ENCODE measurements at places on chromosomes 1 and 21.

DNA sequence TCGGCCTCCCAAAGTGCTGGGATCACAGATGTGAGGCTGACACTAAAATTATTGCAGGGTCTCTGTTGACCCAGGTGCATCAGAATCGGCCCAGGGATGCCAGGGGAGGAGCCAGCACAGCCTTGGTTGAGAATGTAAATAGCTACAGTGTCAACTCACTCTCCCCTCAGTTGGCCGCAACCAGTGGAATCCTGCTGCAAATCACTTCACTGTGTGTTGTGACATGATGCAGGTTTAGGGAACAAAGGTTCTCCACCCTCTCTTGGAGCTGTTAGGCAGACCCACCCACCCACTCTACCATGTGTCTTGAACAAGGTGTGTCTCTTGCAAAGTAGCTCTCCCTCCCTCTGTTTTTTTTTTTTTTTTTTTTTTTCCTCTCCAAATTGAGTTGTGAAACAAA, 60.5 kb upstream of the SOD1 start:
- peaks cover 3% of the 10 kb centered on the region for H3K27me3 ChIP-seq
- no peak overlapping the region for H3K4me3 ChIP-seq
- H3K4me1 ChIP-seq = no peaks in the 10 kb centered on the region
- no peak for DNase-seq
- H3K27ac ChIP-seq = no peak overlapping the region

- H3K4me3 ChIP-seq = no peak overlapping the region
- peaks cover 4% of the 10 kb centered on the region for H3K4me1 ChIP-seq
- no peak for DNase-seq
- H3K27ac ChIP-seq = no peak overlapping the region
- no peaks in the 10 kb centered on the region for H3K36me3 ChIP-seq
These were observed 24.2 kb upstream of the LEFTY2 start for GRCh38 chr1:225965231-225965630.

- no peaks in the 10 kb centered on the region for H3K36me3 ChIP-seq
- H3K4me1 ChIP-seq = no peaks in the 10 kb centered on the region
- no peak for DNase-seq
- no peak overlapping the region for H3K4me3 ChIP-seq
- H3K27ac ChIP-seq = no peak overlapping the region
These were observed 10.0 kb downstream of the CYP4A22 start for GRCh38 chr1:47147047-47147785.

DNA sequence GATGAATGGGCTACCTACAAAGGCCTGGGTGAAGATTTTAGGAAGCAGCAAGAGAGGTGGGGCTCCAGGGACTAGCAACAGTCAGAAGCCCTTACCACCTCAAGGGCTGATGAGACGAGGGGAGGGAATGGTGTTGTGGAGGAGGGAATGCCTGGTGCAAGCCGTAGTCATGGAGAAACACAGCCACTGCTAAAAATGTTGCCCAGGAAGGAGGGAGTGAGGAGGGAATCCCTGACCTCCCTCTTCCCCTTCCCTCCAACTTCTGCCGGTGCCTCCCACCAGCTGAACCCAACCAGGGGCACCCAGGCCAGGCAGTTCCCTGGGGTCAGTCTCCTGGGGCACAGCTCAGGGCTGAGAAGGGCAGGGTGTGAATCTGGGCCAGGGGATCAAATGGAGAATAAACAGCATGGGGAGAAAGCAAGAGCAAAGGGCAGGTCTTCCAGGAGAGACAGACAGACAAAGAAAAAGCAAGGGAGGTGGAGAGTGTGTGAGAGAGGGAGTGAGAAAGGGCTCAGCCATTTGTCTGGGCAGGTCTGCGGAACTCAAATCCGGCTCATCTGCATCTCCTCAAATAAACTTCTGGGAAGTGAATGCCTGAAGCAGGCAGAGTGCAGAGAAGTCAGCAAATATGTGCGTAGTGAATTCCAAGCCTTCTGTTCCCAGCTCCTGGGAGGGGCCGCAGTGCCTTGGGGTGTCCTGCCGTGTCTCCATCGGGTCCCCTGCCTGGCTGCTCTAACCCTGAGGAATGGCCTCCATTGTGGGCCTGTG, 27.1 kb upstream of the POU3F1 start:
- H3K27me3 ChIP-seq = peaks cover 8% of the 10 kb centered on the region
- DNase-seq = no peak
- H3K4me1 ChIP-seq = no peaks in the 10 kb centered on the region
- no peak overlapping the region for H3K27ac ChIP-seq
- H3K4me3 ChIP-seq = no peak overlapping the region
- H3K36me3 ChIP-seq = no peaks in the 10 kb centered on the region

DNA sequence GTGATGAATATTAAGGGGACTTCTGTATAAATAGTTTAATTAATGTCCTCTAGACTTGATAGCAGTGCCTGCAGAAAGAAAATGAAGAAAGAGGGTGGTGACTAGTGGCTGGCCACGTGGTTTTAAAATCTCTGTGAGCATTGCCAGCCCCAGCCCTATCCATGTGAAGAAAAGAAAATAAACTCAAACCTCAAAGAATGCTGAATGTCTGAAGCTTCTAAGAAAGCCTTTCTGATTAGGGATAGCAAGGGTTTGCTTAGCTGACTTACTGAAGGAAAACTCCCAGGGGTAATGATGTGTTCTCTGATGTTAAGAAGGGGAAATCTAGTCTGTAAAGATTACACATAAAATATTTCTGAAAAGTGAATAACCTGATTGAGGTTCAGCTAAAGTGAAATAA, 31.8 kb downstream of the ADGRL2 start:
- no peak for DNase-seq
- no peak overlapping the region for H3K27ac ChIP-seq
- no peaks in the 10 kb centered on the region for H3K36me3 ChIP-seq
- H3K27me3 ChIP-seq = no peaks in the 10 kb centered on the region
- no peak overlapping the region for H3K4me3 ChIP-seq

DNA sequence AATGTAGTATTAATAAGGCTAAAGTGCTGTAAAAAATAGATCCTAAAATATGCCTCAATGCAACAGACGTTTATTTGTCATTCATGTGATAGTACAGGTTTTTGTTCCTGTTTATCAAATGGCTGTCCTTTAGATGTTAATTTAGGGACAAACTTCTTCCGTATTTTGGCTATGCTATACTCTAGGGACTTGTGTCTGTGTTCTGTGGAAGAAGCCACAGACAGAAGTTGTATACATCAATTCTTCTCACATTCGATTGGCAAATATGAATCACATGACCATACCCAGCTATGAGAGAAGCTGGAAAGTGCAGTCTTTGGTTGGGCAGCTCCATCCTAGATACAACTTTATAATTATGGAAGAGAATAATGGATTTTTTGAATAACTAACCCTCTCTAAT, 232.7 kb upstream of the SNX7 start:
- no peaks in the 10 kb centered on the region for H3K27me3 ChIP-seq
- H3K36me3 ChIP-seq = no peaks in the 10 kb centered on the region
- no peak for DNase-seq
- no peaks in the 10 kb centered on the region for H3K4me1 ChIP-seq
- no peak overlapping the region for H3K4me3 ChIP-seq
- H3K27ac ChIP-seq = no peak overlapping the region

DNA sequence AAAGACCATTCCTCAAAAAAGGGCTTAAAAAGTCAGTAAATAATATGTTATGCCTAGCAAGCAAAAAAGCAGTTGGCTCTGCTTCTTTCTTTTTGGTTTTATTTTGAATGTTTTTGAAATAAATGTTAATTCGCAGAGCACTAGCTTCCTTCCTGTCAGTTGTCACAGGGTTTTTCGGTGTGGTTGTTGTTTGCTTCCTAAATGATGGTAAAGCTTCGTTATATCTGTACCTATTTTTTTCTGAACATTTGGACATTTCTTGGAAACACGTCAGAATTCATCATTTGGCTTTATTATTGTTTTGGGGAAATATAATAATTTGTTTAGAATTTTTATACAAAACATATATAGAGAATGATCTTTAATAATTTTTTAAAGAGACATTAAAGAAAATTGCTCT, 351.9 kb upstream of the SGIP1 start:
- no peak for DNase-seq
- no peak overlapping the region for H3K4me3 ChIP-seq
- no peak overlapping the region for H3K27ac ChIP-seq
- H3K36me3 ChIP-seq = no peaks in the 10 kb centered on the region
- H3K4me1 ChIP-seq = peaks cover 25% of the 10 kb centered on the region

DNA sequence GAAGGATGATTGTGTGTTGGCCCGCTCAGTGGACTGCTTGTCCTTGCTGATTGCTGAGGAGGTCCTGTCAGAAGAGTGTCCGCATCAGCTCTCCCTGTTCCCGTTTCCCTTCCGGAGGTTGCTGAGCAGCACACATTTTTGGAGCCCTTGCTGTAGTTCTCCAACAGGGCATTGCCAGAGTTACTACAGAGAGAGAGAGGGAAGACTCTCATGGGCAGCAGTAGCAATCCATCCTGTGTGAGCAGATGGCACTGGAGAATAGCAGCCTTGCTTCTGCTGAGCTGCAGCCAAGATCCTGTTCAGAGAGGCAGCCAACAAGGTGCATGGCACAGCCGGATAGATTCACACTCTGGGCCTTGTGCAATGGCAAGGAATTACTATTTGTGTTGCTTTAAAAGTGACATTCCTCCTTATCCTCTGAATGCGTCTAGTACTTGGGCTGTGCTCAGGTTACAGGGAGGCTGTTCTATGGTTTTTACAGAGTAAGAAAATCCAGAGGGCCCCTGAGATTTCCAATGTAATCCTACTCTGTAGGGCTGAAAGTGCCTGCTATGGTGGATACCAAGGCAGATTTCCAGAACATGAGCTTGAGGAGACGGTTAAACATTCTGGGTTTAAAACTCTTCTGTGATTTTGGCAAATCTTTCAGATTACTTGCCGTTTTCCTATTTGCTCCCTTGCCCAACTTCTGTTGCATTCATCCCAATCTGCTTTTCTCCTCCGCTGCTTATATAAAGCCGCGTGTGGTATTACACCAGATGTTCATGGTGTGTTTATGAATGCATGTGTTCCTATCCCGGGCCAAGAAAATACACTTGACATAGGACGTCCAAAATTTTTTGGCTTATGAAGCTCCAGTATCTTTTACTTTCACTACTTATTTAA, 27.4 kb downstream of the AK4 start:
- H3K4me1 ChIP-seq = peaks cover 11% of the 10 kb centered on the region
- no peak for DNase-seq
- no peak overlapping the region for H3K27ac ChIP-seq
- H3K27me3 ChIP-seq = no peaks in the 10 kb centered on the region

DNA sequence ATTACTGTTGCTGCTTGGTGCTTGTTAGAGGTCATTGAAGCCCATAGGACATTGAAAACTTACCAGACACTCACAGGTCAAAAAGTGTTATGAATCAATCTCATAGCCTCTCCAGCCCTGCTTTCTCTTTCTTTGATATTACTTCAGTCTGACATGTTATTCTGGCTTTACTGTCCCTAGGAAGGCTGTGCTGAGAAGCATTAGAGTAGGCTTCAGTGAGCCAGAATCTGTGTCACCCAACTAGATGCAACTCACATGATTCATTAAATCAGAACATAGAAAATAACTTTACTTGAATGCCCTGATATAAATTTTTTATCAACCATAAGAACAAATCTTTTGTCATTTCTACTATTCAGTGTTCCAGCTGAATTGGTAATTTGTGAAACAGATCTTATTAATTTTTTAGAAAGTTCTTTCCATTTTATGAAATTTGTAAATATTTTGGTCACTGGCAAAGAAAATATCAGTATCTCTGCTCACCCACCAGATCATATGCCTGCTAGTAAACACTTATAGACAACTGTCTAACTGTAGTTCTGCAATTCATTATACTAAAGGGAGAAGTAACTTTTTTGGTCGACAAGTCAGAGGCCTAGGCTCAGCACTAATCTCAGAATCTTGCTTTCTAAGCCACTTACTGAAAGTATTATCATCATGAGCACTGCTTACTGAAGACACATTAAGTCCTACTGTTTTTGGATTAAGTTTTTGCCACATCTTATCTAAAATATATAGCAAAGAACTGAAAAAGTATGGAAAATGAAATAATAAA, 48.2 kb downstream of the RPAP2 start:
- no peak for DNase-seq
- no peak overlapping the region for H3K27ac ChIP-seq
- H3K4me1 ChIP-seq = peaks cover 13% of the 10 kb centered on the region
- peaks cover 45% of the 10 kb centered on the region for H3K36me3 ChIP-seq
- no peak overlapping the region for H3K4me3 ChIP-seq

GRCh38 chr1:12029720-12030339, 10.5 kb downstream of the MIIP start:
- no peaks in the 10 kb centered on the region for H3K27me3 ChIP-seq
- no peak overlapping the region for H3K27ac ChIP-seq
- no peak for DNase-seq
- H3K4me1 ChIP-seq = no peaks in the 10 kb centered on the region

GRCh38 chr1:241688940-241689368, 36.9 kb downstream of the WDR64 start:
- no peak for DNase-seq
- H3K36me3 ChIP-seq = no peaks in the 10 kb centered on the region
- H3K4me1 ChIP-seq = no peaks in the 10 kb centered on the region
- H3K27ac ChIP-seq = no peak overlapping the region
- no peak overlapping the region for H3K4me3 ChIP-seq

GRCh38 chr1:94654031-94654430, 112.5 kb upstream of the F3 start:
- no peak for DNase-seq
- no peak overlapping the region for H3K4me3 ChIP-seq
- no peaks in the 10 kb centered on the region for H3K27me3 ChIP-seq
- H3K36me3 ChIP-seq = no peaks in the 10 kb centered on the region

GRCh38 chr1:212514056-212514614, 81.4 kb downstream of the NENF start:
- no peak overlapping the region for H3K4me3 ChIP-seq
- no peak overlapping the region for H3K27ac ChIP-seq
- peaks cover 7% of the 10 kb centered on the region for H3K4me1 ChIP-seq
- peak; percentile 39 for DNase-seq

DNA sequence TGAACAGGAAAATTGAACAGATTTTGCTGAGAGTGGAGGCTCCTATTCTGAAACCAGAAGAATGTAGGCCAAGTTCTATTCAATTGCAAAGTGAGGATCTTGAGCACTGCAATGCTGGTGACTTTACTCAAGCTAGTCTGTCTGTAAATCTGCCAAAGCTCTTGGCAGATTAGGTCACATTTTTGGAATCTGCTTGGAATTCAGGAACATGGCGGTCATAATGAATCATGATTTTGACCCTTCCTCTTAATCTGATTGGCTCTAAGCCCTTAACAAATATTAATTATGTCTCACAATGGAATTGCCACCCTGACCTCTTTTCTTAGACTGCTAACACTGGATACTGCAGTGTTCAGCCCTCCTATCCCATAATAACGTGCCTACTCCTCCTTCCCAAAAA, 7.2 kb upstream of the GNG12 start:
- H3K4me3 ChIP-seq = no peak overlapping the region
- peaks cover 49% of the 10 kb centered on the region for H3K27me3 ChIP-seq
- no peaks in the 10 kb centered on the region for H3K36me3 ChIP-seq
- no peaks in the 10 kb centered on the region for H3K4me1 ChIP-seq
- no peak overlapping the region for H3K27ac ChIP-seq
- DNase-seq = no peak

DNA sequence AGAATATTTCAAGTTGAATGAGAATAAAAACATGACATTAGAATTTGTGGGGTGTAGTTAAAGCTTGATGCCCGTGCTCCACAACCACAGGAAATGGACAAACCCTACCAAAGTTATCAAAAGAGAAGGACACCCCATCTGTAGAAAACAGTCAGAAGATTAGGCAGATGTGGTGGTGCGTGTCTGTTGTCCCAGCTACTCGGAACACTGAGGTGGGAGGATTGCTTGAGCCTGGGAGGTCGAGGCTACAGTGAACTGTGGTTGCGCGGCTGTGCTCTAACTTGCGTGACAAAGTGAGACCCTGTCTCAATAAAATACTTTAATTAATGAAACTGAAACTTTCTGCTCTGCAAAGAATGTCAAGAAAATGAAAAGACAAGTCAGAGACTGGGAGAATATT, 1.5 kb upstream of the SPATC1L start:
- peak overlapping the region; percentile 84 for H3K4me3 ChIP-seq
- H3K4me1 ChIP-seq = peaks cover 20% of the 10 kb centered on the region
